A172 (cell line): ENCODE measurements at places on chromosomes 1 and 21. TPM values are rescaled to one million over a fixed set of nuclear protein-coding genes. Genes with fewer than 3 reads are reported as not detected.

DNA sequence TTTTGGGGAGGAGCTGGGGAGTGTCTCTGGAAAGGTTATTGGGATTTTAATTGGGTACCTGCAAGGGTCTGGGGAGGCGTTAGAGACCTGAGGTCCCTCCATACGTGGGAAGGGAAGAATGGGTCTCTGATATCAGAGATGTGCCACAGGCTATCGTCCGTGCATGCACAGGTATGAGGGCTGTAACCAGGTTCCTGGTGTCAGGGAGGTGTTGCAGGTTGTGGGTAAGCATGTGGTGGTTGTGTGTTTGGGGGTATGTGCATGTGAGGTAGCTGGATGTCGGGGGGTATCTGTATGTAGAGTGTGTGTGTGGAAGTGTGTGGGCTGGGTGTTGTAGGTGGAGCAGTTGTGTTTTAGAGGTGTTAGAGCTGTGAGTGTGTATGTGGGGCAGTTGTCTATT, 8.3 kb downstream of the AHDC1 start:
- DNase-seq, result no peak

DNA sequence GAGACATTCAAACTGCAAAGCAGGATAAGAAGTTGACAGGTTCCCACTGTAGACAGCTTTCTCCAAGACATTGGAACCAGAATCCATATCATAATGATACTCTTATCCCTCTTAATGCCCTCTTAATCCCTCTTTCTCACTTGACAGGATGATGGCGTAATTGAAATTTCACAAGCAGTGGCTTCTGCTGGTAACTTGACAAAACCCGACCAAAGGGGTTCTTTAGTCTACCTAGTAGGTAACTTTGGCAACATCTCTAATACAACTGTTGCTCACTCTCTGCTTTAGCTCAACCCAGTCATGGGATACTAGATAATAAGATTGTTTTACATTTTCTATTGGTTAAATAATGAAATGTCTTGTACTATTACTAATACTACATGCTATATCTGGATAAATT, 34.7 kb downstream of the S100A10 start:
- no peak for DNase-seq

NFASC gene
- total RNA-seq, result 19.8 and 33.3 TPM in 2 replicates

ARHGAP30 gene
- 0.07 and 0.38 TPM in 2 replicates for total RNA-seq

GRCh38 chr1:31985430-31985829, 28.2 kb upstream of the KHDRBS1 start:
- no peak for DNase-seq

GRCh38 chr1:217494767-217495166, 136.1 kb downstream of the GPATCH2 start:
- DNase-seq, result no peak
